ENCODE measurements at places on chromosomes 4 and X.

- no peaks in the 10 kb centered on the region for H3K27me3 ChIP-seq
- no peak overlapping the region for H3K27ac ChIP-seq
- no peak for DNase-seq
- H3K36me3 ChIP-seq = no peaks in the 10 kb centered on the region
- no peaks in the 10 kb centered on the region for H3K4me1 ChIP-seq
Measured at GRCh38 chr4:180769791-180770190, 1473.4 kb upstream of the TENM3 start.

- H3K4me3 ChIP-seq = no peak overlapping the region
- peaks cover 18% of the 10 kb centered on the region for H3K4me1 ChIP-seq
- no peaks in the 10 kb centered on the region for H3K36me3 ChIP-seq
- no peaks in the 10 kb centered on the region for H3K27me3 ChIP-seq
Measured at GRCh38 chr4:26719954-26720552, 136.2 kb downstream of the TBC1D19 start.

GRCh38 chr4:1407657-1408333, 1.6 kb upstream of the NKX1-1 start:
- H3K27me3 ChIP-seq = peaks cover 60% of the 10 kb centered on the region
- no peak overlapping the region for H3K4me3 ChIP-seq
- H3K27ac ChIP-seq = no peak overlapping the region
- DNase-seq = no peak
- H3K4me1 ChIP-seq = peaks cover 7% of the 10 kb centered on the region
- no peaks in the 10 kb centered on the region for H3K36me3 ChIP-seq

- H3K27ac ChIP-seq = no peak overlapping the region
- DNase-seq = no peak
- H3K27me3 ChIP-seq = no peaks in the 10 kb centered on the region
- H3K36me3 ChIP-seq = no peaks in the 10 kb centered on the region
Measured at GRCh38 chrX:144612076-144612475, 635.2 kb upstream of the SPANXN1 start.

GRCh38 chr4:113157086-113157857, 107.8 kb downstream of the ANK2 start:
- DNase-seq = no peak
- no peak overlapping the region for H3K27ac ChIP-seq
- no peaks in the 10 kb centered on the region for H3K27me3 ChIP-seq
- no peaks in the 10 kb centered on the region for H3K36me3 ChIP-seq

GRCh38 chr4:173519111-173520101, 10.6 kb downstream of the HAND2 start:
- no peak for DNase-seq
- H3K27ac ChIP-seq = no peak overlapping the region
- H3K4me1 ChIP-seq = peaks cover 13% of the 10 kb centered on the region
- H3K36me3 ChIP-seq = peaks cover 5% of the 10 kb centered on the region
- peaks cover 93% of the 10 kb centered on the region for H3K27me3 ChIP-seq
- peak overlapping the region; percentile 24 for H3K4me3 ChIP-seq

DNA sequence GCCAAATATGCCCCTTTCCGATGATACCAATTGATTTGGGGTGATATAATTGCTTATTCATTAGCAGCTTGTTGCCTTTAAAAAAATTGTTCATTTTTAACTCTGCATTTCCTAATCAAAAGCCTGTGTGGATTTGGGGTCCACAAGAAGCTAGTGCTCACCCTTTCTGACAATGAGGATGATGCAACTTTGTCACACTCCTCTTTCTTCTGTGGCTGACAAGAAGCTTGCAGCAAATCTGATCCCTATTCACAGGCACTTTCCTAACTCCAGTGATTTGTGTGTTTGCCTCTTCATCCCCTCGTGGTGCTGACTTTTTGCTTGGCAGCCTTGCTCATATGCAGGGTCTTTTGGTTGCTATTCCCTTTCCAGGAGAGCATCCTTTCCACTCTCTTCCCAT, 182.7 kb upstream of the LDB2 start:
- H3K27ac ChIP-seq = no peak overlapping the region
- DNase-seq = no peak
- peaks cover 3% of the 10 kb centered on the region for H3K27me3 ChIP-seq
- H3K4me3 ChIP-seq = no peak overlapping the region
- no peaks in the 10 kb centered on the region for H3K36me3 ChIP-seq

DNA sequence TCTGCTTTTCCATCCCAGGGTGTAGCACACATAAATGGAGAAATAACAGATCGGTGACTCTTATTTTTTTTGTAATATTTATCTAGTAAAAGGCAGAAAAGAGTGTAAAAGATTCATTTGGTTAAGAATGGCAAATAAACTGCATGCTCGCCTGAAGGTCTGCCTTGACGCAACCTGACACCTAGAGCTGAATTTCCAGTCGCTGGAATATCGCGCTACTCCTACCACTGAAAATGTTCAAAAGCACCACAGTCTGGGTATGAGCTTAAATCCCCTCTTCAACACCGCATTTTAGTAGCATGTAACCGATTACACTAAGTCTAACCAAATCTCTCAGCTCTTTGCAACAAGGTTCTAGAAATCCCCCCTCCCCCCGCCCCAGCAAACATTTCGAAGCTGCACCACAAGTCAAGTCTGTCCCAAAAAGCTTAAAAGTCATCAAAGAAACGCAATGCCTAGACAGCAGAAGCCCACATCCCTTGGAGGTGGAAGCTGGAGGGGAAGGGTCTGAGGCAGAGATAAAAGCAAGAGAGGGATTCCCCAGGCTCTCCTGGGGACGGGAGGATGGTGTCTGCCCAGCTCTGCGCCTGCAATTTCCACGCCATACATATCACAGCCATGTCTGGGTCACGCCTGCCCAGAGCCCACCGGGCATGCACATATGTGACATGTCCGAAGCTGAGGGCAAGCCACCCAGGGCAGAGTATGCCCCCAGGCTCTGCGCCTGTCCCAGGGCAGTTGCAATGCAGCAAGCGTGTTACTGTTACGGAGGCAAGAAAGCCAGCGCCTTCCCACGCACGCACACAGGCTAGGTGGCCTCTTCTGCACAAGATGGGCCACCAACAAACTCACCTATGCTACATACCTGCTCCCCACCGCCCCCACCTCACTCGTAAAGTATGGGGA, 1.4 kb downstream of the FGF13 start:
- H3K27ac ChIP-seq = no peak overlapping the region
- H3K4me3 ChIP-seq = no peak overlapping the region
- H3K4me1 ChIP-seq = no peaks in the 10 kb centered on the region
- H3K36me3 ChIP-seq = no peaks in the 10 kb centered on the region
- H3K27me3 ChIP-seq = peaks cover 24% of the 10 kb centered on the region

DNA sequence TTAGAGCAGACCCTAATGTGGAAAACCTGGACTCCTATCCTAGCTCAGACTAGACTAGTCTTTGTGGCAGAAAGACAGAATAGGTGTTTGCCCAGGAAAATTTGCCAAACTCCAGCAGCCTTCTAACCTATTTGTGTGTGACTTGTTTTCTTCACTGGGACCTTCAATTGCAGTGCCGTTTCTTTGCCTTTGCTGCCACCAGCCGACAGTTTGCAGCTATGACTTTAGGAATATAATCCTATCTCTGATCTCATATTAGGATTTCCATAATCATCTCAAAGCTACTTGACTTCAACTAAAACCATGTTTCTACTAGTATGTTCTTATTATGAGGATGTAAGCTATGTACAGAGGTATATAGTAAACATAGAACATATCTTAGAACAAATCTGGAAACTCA, 60.2 kb upstream of the PGAM4 start:
- no peak overlapping the region for H3K27ac ChIP-seq
- DNase-seq = peak; percentile 26
- peaks cover 6% of the 10 kb centered on the region for H3K36me3 ChIP-seq
- H3K4me1 ChIP-seq = peaks cover under 1% of the 10 kb centered on the region
- no peak overlapping the region for H3K4me3 ChIP-seq

DNA sequence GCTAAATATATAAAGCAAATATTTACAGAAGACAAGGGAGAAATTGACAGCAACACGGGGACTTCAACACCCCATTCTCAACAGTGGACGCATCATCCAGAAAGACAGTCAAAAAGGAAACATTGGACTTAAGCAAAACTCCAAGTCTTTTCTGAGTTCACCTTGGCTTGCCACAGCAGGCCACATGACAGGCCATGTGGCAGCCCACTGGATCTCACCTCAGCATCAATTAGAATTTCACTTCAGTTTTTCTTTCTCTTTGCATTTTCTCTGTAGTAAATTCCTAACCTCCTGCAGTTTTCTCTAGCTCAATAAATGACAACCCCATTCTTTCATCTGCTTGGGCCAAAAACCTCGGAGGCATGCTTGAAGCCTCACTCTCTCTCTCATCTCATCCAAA, 12.4 kb downstream of the SMIM9 start:
- H3K36me3 ChIP-seq = no peaks in the 10 kb centered on the region
- H3K27ac ChIP-seq = no peak overlapping the region
- no peak overlapping the region for H3K4me3 ChIP-seq

- H3K36me3 ChIP-seq = no peaks in the 10 kb centered on the region
- peak within 1 kb of the TSS; percentile 84 for H3K27ac ChIP-seq
- peak within 1 kb of the TSS; percentile 82 for H3K4me3 ChIP-seq
Measured at GRCh38 chrX:73214426-73215094, at the start of gene NAP1L2. Gene NAP1L2, minus strand, starts transcription at chrX:73214851. Its CDS starts 359 bp downstream, at chrX:73214492.

GRCh38 chr4:1611501-1611870, 72.6 kb downstream of the FAM53A start:
- H3K36me3 ChIP-seq = no peaks in the 10 kb centered on the region
- H3K4me3 ChIP-seq = no peak overlapping the region
- DNase-seq = no peak

DNA sequence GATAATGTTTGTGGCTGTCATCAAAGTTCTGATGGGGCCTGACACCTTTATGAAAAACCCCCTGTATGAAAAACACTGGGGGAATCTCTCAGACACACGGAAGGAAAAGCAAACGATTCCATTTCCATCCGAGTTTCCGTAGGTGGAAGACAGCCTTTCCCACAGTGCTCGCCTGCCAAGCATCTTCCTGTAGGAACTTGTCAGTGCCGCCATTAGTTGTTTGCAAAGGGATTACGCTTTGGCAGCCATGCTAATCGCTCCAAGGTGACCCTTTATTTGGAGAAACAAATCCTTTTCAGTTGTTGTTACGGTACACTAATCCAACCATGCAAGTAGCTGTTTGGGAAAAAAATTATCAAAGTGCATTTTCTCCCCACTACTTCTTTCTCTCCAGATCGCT, 44.4 kb upstream of the STOX2 start:
- H3K4me3 ChIP-seq = no peak overlapping the region
- H3K36me3 ChIP-seq = no peaks in the 10 kb centered on the region
- H3K27ac ChIP-seq = no peak overlapping the region
